Naive thymus-derived CD4-positive, alpha-beta T cell (primary cell): ENCODE measurements at places on chromosomes 13 and 19. TPM values are rescaled to one million over a fixed set of nuclear protein-coding genes. Genes with fewer than 3 reads are reported as not detected.

MIA gene
- not detected for total RNA-seq

- DNase-seq = no peak
Observed at GRCh38 chr13:78198419-78198818, 279.8 kb upstream of the EDNRB start.

PRSS57 gene
- 2.1 TPM for total RNA-seq

TEAD2 gene
- total RNA-seq = not detected in 2 replicates

- DNase-seq = no peak
Observed at GRCh38 chr13:80900561-80900960, 559.6 kb upstream of the SPRY2 start.

GRCh38 chr13:100363285-100363711 is 225.3 kb downstream of the GGACT start:
- DNase-seq = no peak

OR10H1 gene
- not detected for total RNA-seq

- no peak for DNase-seq
Observed at GRCh38 chr13:53038993-53039392, 10.4 kb downstream of the OLFM4 start.

CNFN gene
- total RNA-seq = not detected

- DNase-seq = no peak
Observed at GRCh38 chr13:52319876-52320275, 86.1 kb downstream of the THSD1 start.

DNA sequence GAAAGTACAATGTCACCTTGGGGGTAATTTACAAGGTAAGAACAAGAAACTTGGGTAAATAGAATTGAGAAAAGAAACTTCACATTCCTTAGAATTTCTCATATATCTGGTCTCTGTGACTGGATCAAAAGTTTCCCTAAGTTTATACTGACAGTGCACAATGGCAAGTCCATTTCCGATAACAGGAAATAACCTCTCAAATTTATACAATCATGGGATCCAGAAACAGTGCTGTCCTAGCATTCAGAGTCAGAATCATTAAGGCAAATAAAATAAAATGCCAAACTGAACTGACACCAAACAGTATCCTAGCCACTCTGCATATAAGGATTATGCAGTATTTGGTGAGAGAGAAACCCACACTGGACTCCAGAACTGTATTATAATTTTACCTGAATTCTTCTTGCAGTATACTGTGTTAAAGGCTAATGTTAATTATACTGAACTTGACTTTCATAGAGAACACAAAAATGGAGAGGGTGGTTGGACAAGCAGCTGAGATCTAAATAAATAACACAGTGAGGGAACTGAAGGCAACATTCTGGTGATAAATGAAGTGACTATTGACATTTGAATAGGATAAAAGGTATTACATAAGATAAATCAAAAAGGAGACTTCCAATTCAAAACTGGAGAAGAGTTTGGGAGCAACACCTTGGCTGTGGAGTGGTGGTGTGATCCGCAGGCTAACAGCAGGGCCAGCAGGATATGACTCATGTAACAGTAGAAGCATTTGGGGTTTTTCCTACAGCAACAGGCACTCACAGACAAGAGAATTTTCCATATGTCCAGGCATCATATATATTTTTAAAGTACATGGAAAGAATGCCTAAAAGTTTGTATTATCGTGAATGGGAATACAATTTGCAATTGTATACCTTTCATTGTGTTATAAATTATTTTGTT is 932.5 kb upstream of the MIR17HG start:
- DNase-seq = no peak

GRCh38 chr13:101465877-101466276 is 13.4 kb downstream of the ITGBL1 start:
- DNase-seq = no peak

DNA sequence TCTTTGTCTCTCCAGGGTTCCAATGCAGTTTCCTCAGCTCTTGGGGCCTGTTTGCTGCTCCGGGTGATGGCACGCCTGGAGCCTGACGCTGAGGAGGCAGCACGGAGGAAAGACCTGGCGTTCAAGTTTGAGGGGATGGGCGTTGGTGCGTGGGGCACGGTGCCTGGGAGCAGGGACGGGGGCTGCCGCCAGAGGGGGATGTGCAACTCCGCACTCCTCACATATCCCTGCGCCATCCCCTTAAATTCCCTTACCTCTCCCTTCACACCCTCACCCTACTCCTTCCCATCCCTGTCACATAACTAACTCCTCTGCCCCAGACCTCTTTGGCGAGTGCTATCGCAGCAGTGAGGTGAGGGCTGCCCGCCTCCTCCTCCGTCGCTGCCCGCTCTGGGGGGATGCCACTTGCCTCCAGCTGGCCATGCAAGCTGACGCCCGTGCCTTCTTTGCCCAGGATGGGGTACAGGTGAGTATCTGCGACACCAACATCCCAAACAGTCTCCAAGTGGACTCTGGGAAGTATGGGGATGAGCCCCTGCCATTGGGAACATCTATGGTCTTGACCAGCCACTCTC is 31.1 kb downstream of the TRPM4 start:
- no peak for DNase-seq

DNA sequence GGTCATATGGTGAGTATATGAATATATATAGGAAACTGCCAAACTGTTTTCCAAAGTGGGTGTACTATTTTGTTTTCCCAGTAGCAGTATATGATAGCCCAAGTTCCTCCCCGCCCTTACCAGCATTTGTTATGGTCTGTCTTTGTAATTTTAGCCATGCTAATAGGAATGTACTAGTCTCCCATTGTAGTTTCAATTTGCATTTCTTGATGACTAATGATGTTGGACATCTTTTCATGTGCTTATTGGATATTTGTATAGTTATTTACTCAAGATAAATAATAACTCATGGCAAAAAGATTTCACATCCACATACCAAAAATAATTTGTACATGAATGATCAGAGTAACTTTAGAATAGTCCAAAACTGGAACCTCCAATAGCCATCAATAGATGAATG is 75.3 kb upstream of the SERP2 start:
- no peak for DNase-seq

DNA sequence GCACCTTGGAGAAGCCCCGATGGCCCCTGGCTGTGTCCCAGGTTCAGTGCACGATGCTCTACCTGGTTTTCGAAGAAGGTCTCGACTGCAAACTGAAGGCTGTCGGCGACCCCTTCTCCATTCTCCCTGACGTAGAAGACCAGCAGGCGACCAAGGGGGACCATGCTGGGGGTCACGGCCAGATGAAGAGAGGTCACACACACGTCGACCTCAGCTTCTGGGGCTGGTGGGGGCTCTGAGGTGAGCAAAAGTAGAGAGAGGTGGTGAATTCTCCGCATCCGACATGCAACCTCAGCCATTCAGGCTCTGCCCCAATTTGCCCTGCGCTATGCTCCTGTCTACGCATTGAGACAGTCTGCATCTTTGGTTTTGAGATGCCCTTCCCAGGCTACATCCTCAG is 49.3 kb downstream of the CPAMD8 start:
- DNase-seq = no peak

IL17D gene
- total RNA-seq = not detected

JSRP1 gene
- not detected for total RNA-seq

TGFBR3L gene
- total RNA-seq = 2.3 TPM

- no peak for DNase-seq
Observed at GRCh38 chr13:80337288-80338081, 3.4 kb downstream of the SPRY2 start.

GRCh38 chr13:33150126-33150525 is 133.9 kb downstream of the KL start:
- DNase-seq = no peak

DNA sequence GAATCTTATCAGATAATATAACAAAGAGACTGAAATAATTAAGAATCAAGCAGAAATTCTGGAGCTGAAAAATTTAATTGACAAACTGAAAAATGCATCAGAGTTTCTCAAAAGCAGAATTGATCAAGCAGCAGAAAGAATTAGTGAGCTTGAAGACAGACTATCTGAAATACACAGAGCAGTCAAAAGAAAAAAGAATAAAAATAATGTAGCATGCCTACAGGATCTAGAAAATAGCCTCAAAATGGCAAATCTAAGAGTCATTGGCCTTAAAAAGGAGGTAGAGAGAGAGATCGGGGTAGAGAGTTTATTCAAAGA is 39.2 kb downstream of the CAB39L start:
- DNase-seq = no peak

GRCh38 chr13:37029617-37030016 is 29.0 kb downstream of the EXOSC8 start:
- no peak for DNase-seq

LMTK3 gene
- 19.2 TPM for total RNA-seq

PTGER1 gene
- total RNA-seq = not detected

GRCh38 chr13:98514288-98514687 is 62.6 kb downstream of the STK24 start:
- DNase-seq = no peak

CC2D1A gene
- 32.6 and 34.1 TPM in 2 replicates for total RNA-seq

GRCh38 chr13:21557995-21558394 is 46.0 kb downstream of the MICU2 start:
- no peak for DNase-seq

DNA sequence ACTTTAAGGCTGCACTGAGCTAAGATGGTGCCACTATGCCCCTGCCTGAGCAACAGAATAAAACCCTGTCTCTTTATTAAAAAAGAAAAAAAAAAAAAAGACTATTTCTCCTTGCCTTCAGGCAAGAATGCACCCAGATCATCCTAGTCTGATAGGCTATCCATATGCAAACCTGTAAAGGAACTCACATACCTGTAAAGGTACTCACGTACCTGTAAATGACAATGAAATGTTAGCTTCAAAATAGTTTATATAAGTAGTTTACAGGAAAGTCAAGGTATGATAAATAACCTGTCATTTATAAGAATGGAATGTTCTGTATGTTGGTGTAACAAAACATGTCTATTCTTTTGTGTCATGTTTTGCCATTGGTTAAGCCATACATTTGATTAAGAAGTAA is 86.3 kb downstream of the PIBF1 start:
- no peak for DNase-seq

- DNase-seq = no peak
Observed at GRCh38 chr19:4374498-4375163, 25.7 kb downstream of the SH3GL1 start.

- DNase-seq = no peak
Observed at GRCh38 chr13:107512551-107512950, 702.8 kb downstream of the LIG4 start.

DNA sequence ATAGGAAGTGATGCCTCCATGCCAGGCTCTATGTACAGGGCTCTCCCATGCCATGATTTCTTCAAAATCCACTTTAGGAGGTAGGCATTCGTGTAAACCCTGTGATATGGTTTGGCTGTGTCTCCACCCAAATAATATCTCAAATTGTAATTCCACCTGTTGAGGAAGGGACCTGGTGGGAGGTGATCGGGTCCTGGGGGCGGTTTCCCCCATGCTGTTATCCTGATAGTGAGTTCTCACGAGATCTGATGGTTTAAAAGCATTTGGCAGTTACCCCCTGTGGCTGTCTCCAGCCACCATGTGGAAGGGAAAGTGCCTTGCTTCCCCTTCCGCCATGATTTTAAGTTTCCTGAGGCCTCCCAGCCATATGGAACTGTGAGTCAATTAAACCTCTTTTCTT is 8.1 kb downstream of the SARS2 start:
- DNase-seq = no peak

- no peak for DNase-seq
Observed at GRCh38 chr13:114143806-114144605, 11.6 kb upstream of the RASA3 start.

PSG2 gene
- total RNA-seq = not detected in 2 replicates

GJB2 gene
- total RNA-seq = not detected
